Activated CD8-positive, alpha-beta memory T cell treated with anti-CD3 and anti-CD28 coated beads for 48 hours (primary cell): ENCODE measurements at places on chromosomes 13 and 19.

GRCh38 chr13:23777575-23777870, 111.7 kb downstream of the MIPEP start:
- no peak for DNase-seq

DNA sequence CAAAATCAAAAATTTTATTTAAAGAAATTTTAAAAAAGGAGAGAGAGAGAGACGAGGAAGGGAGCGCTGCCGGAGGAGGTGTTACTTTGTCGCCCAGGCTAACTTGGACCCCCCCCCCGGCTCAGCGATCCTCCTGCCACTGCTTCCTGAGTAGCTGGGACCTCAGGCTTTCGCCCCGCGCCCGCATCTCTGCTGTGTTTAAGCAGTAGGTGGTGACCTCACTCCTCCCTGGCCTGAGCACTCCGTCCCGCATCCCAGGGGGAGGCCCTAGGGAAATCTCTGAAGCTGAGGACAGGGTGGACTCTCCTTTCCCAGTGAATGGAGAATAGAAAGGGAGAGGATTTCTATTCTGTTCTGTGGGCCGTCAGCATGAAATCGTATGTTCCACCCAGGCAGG, 485 bp upstream of the ZNF845 start:
- no peak for DNase-seq

- peak; percentile 49 for DNase-seq
Measured at GRCh38 chr19:13154241-13154778, 4.1 kb downstream of the IER2 start.

- DNase-seq, result no peak
Measured at GRCh38 chr13:36796052-36796451, 23.0 kb upstream of the RFXAP start.

GRCh38 chr19:31057476-31057875, 291.8 kb downstream of the TSHZ3 start:
- no peak for DNase-seq

DNA sequence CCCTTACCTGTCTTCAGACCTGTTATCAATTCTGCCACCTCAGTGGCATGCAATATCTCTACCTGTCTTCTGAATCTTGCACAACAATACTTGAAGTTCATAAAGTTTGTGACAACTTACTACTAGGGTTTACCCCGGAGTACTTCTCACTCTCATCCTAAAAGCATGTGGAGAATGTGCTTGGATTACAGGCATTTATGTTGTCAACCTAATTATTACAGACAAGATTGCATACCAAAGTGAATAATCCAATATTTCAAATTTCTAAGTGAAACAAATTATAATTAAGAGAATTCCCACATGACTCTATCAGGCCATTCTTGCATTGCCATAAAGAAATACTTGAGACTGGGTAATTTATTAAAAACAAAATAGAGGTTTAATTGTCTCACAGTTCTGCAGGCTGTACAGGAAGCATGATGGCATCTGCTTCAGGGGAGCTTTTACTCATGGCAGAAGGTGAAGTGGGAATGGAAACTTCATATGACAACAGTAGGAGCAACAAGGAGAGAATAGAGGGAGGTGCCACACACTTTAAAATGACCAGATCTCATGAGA, 661.0 kb upstream of the SPRY2 start:
- DNase-seq, result no peak
